ENCODE measurements at places on chromosomes 7 and 10. TPM values are rescaled to one million over a fixed set of nuclear protein-coding genes. Genes with fewer than 3 reads are reported as not detected.

PGAM2 gene
- 2.5 TPM for total RNA-seq

- no peak for DNase-seq
These were observed 825 bp downstream of the MRPL32 start for GRCh38 chr7:42932811-42933591.

RTKN2 gene
- 13.2 TPM for total RNA-seq

TAS2R4 gene
- total RNA-seq: 2.4 TPM

ETV1 gene
- 27.3 TPM for total RNA-seq

DNA sequence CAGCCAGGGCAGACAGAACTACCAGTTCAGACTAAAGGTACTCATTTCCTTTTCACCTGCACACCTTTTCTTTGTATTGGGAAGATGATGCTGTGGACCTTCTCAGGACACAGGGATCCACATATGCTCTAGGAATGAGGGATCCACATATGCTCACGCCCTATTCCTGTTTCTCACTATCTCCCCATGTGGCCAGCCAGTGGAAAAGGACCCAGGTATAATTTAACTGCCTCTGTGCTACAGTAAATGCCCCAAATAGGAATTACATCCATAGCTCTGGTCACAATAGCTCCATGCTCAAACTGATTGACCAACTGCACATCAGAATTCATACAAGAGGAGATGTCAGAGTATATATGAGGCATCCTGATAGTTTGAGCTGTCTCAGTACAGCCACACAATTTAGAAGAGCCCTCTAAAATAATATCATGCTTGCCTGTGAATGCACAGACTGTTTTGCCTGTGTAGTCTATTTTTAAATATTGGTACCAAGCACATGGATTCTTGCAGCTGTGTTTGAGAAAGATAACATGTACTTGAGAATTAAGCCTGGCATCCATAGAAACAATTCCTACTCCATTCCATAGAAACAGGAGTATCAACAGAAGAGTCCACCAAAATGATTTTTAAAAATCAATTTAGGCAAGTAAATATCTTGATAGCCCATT lies 43.7 kb downstream of the CTTNBP2 start:
- no peak for DNase-seq

TRIM50 gene
- total RNA-seq: 10.9 TPM

HOXA5 gene
- 12.6 TPM for total RNA-seq

DNA sequence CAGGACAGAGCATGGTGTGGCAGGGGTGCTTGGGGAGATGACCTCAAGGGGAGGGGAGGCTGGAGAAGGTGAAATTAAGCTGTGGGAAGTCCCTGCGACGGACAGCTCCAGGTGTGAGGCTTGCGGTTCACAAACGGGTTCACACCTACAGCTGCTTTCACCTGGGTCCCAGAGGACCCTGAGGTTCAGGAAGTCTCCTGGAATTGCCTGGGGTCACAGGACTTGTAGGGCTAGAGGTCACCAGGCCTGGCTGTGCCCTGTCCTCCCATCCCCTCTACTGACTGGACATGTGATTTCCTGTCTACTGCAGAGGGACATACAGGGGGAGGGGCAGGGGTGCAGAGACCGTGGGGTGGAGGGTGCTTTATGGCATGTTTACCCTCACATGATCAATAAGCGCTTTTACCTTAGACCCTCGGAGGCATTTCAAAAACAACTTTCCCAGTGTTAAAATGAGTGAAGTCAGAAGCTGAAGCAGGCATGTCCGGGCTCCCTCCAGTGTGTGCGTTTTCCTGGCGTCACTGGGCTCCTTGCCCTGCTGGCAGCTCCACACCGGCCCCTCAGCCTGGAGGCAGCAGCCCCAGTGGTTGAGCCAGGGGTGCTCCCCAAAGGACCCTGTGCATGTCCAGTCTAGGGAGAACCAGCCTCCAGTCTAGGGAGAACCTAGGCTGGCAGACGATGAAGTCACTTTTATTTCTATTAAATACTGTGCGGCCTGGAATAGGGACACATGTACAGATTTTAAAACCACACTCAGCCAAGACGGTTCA lies 66.6 kb upstream of the IGFBP3 start:
- no peak for DNase-seq

IKZF1 gene
- 0.36 TPM for total RNA-seq

ZNF775 gene
- total RNA-seq: 10.8 TPM

KNDC1 gene
- 11.0 TPM for total RNA-seq

DNA sequence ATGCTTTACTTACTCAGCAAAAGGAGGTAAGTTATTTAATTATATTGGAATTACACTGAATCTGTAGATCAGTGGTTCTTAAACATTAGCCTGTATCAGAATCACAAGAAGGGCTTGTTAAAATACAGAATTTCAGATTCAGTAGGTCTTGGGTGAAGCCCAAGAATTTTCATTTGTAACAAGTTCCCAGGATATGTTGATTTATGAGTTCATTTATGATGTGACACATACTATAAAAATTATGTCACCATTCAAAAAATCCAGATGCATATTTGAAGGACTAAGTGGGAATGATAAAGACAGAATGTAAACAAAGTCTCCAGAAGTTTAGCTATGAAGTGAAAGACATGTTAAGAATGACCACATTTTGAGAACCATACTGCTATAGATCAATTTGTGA lies 52.3 kb downstream of the HECTD2 start:
- DNase-seq: no peak

DNA sequence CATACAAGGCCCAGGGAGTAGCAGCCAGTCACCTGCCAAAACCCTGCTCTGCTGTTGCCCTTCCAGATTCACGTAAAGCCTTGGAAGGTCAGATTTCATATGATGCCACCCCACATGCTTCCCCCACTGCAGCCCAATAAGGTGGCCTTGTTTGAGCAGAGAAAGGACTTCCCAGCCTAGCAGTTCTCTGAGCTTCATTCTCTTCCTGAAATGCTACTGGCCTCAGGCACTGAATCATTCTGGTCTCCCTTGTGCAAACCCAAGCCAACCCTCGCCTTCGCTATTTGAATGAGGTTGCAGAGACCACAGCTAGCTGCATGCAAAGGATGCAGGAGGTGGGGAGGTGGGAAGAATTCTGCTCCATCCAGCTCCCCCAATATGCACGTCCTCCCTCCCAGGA lies 60.3 kb upstream of the PLXNA4 start:
- no peak for DNase-seq

DNA sequence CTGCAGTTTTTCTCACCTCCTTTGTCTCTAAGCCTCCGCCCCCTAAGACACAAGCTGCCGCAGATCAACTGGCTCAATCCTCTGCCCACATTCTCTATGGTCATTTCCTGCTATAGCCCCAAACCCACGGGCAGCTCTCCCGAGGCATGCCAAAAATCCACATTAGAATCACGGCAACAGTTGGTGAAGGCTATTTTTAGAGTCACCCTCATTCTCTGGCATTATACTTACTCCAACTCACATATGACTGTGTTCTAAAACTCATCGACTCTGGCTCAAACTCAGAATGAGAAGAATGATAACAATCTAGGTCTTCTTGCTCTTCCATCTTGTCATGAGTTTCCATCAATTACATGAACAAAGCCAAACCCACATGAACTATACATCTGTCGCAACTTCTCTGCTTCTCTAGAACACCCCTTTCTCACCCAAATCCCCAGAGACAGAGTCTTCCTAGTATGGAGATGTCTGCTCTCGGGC lies 10.9 kb upstream of the KIAA1549 start:
- DNase-seq: no peak

GRCh38 chr7:39624442-39624807 lies 1.1 kb downstream of the RALA start:
- DNase-seq: no peak

DNA sequence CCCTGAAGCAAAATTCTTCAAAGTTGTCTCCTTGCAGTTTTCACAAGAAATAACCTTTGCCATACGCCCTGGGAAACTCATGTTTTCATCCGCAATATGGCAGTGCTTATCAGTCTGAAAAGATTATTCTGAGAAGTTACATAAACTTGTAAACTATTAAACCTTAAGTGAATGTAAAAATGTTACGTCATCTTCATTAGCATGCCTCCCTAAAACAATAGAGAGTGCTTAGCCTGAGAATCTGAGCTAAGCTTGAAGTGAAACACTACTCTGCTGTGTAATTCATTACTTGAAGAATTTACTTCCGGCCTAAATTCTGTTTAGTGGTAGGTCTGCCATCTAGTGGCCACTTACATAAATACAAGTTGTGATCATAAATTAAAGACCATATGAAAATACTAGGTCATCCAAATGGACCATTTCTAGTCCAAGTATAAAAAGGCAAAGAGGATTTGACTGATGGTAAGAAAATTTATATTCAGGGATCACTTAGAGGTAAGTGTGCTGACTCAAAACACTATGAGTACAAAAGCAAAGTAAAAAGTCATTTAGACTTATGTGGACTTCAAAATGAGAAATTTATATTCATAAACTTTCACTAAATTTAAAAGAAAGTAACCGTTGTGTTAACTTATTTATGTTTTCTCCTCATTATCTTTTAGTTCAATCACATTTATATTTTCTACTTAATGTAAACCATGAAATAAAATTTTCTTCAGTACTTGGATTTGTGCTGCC lies 745.1 kb upstream of the LRRTM3 start:
- no peak for DNase-seq

NUTM2E gene
- total RNA-seq: 0.40 TPM

BMS1 gene
- total RNA-seq: 23.2 TPM

- DNase-seq: no peak
These were observed 23.7 kb downstream of the ELMO1 start for GRCh38 chr7:37424995-37425394.

DNA sequence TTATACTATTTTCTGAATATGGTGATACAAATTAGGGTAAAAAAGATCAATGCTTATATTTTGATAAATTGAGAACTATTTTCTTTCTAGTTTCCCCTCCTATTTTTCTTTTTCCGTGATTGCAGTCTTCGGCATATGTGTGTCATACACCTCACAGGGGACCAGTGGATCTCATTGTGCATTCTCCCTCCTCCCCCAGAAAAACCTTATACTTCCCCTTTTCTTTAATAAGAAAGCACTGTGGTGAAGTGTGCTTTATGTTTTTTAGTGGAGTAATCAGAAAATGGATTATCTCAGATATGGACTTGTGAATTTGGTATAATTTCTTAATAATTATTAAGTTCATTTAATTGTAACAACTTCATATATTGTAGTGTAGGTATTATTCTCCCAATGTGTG lies 72.8 kb downstream of the BICC1 start:
- DNase-seq: no peak

GRCh38 chr10:43689007-43689491 lies 40.4 kb upstream of the ZNF32 start:
- no peak for DNase-seq

DNA sequence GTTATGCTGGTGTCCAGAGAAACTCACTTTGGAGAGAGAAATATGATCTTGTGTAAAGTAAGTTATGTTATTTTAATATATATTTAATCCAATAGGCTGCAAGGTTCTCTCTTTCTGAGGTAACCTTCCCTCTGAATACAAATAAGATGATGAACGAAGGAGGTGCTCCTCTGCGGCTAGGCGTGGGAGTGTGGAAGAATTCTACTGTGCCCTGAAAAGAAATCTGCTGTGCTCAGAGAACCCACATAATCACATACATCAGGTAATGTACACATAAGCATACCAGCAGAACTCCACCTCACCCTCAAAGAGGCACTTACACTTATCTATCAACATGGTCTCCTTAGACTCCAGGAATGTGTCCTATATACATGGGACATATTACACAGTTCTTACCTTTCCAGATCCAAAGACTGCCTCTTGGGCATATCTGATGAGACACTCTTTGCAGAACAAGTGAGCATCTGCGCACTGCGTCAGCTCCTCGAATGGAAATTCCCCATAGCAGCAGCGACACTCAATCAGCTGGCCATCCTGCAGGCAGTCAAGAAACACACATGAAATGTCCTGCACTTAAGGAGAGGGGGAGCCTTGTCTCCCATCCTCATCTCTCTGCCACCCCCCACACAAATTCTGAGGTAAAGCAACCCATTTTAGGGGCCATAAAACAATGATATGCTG lies 66.7 kb downstream of the RNF216 start:
- DNase-seq: no peak

DNA sequence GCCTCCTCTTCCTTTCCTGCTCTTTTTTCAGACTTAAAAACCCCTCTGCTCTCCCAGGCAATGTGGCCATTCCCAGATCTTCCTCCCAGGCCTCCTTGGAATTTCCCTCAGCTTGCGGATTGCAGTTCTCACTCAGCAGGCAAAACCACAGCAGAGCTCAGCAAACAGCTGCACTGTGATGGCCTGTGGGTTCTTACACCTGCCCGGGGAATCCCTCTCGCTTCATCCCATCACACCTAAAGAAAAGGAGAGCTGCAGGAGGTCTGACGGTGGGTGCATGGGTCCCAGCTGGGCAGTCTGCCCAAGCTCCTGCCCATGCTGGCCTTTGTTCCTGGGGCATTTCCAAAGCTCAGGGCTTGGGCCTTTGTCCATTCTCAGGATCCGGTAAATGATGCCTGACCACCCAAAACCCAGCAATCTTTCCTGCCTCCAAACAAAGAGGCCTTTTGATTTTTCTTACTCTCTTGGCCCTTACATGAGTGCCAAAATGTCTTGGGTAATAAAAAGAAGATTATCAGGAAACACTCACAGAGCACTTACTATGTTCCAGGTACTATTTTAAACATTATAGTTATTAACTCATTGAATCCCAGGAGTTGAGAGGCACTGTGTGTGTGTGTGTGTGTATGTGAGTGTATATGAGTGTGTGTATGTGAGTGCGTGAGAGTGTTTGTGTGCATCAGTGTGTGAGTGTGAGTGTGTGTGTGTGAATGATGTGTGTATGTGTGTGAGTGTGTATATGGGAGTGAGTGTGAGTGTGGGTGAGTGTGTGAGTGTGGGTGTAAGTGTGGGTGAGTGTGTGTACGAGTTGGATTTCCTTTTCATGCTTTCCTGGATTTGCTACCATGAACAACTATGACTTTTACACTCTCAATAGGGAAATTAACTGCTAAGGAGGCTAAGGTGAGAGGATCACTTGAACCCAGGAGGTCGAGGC lies 64.5 kb upstream of the PODXL start:
- DNase-seq: no peak

DNA sequence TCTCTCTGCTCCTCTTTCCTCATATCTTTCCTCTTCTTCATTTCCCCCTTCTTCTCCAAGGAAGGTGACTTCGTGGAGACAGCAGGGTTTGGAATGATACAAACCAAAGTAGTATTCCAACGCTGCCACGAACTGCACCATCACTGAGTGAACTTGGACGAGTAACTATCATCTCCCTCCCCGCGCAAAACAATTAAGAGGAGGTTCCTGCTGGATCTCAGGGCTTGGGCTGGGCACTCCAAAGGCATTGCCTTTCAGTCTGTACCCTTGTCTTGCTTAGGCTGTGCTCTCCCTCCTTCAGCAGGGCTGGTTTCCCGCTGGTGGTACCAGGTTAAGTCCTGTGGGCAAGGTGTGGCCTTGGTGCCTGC lies 790 bp upstream of the PITX3 start:
- DNase-seq: no peak

CABCOCO1 gene
- 1.2 TPM for total RNA-seq

GRCh38 chr7:66430164-66430545 lies 198.5 kb upstream of the KCTD7 start:
- no peak for DNase-seq

SVOPL gene
- 1.4 TPM for total RNA-seq

- DNase-seq: no peak
These were observed 23.6 kb downstream of the CFAP46 start for GRCh38 chr10:132918617-132919373.

SLC18A2 gene
- 0.20 TPM for total RNA-seq

NACAD gene
- 11.7 TPM for total RNA-seq

ASAH2 gene
- 6.6 TPM for total RNA-seq
